Stimulated activated CD4-positive, alpha-beta T cell treated with anti-CD3 and anti-CD28 coated beads, TNF-alpha, amount 100 ng/mL, for 24 hours (primary cell): ENCODE measurements at places on chromosomes 2 and 18.

DNA sequence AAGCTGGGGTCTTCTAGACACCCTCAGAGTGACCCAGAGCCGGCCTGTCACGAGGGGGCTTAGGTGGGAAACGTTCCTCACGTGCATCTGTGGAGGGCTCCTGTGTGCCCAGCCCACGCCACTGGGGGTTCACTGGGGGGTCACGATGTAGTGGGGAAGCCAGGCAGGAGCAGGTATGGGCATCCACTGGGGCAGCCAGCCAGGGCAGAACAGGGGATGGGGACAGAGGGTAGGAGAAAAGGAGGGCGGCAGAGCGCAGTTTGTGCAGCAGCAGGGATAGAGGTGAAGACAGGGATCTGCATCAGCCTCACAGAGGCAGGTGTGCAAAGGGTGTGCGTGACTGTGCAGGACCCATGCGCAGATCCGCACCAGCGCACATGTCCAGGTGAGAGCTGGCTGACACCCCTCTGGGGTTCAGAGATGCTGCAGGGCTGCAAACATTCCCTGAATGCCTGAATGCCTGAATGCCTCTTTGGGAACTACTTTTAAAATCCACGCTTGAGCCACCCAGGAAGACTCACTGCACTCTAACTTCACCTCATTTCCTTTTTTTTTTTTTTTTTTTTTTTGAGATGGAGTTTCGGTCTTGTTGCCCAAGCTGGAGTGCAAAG is 10.0 kb downstream of the PNKD start:
- no peak for DNase-seq

- DNase-seq = no peak
These were observed at the start of gene GATA6 for GRCh38 chr18:22169011-22169888. TSS of gene GATA6 (plus strand) at chr18:22169589. CDS start at chr18:22171145, 1,556 bp downstream.

DNA sequence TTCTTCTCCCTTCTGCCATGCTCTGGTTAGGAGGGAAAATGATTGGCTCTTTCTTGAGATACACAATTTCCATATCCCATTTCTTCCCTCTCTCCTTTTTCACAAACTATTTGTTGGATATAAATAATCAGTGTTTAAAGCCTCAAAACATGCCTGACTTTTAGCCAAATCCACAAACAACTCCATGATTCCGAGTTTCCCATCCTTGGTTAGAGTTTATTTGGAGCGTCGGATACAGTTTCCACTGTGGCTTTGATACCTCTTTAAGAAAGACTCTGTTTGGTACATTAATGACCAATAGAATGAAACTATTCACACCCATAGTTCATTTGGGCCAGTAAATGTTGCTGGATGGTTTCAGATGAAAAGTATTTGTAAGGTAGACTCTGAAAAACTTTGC is 5.9 kb upstream of the FHL2 start:
- no peak for DNase-seq

- no peak for DNase-seq
These were observed 40.9 kb downstream of the SLC4A3 start for GRCh38 chr2:219668316-219668715.

- DNase-seq = no peak
These were observed 208.0 kb downstream of the LOXHD1 start for GRCh38 chr18:46449033-46449432.

DNA sequence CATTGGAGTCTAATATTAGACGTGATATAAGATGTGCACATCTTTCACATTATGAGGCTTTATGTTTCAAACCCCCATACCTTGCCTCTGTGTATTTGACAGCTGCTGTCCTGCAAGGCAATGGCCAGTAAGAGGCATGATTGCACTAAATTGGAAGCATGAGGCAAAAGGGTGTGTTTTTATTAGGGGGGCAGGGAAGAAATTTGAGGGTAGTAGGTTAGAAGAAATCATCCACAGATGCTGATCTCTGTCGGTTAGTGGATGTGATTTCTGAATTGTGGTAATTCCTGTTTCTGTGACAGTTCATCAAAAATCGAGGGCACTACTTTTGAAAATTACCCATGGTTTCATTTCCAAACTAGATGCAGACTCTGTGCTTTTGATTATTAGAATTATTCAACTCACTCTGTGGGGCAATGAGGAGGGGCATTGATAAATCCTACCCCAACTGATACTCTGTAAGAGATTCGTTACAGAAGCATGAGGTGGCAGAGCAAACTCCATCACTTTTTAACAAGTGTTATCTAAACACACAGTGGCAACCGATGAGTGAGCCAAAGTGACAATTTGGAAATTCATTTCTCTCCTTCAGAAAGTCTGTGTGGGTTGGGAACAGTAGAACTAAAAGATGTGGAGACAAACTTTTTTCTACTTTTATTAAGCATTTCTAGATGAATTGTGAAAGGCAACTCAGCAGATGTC is 453.0 kb downstream of the ARHGAP15 start:
- DNase-seq = no peak

DNA sequence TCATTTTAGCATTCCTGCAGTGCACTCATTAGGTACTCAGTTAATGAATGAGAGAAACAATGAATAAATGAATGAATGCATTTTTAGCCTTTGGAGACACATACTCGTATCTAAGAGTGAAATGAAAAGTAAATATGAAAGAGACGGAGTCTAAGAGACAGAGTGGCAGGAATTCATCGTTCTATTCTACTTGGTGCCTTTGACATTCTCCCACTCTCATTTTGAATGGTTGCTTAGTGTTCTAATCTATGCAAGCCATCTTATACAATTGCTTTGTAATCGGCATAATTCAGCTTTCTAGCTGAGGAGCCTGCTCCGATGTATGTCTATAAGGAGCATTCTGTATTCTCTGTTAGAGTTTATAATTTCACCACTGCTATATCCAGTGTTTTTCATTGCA is 554.9 kb downstream of the PLCL1 start:
- no peak for DNase-seq

- no peak for DNase-seq
These were observed 191.2 kb upstream of the SESTD1 start for GRCh38 chr2:179455824-179456223.

DNA sequence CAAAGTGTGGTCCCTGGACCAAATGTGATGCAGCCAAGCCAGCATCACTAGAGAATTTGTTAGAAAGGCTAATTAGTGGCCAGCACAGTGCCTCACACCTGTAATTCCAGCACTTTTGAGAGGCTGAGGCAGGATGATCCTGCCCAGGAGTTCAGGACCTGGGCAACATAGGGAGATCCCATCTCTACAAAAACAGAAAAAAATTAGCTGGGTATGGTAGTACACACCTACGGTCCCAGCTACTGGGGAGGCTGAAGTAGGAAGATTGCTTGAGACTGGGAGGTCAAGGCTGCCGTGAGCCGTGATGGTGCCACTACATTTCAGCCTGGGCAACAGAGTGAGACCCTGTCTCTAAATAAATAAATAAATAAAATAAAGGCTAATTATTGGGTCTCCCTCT is 69.9 kb upstream of the FZD5 start:
- no peak for DNase-seq

GRCh38 chr2:195343942-195344530 is 313.0 kb upstream of the SLC39A10 start:
- DNase-seq = no peak

DNA sequence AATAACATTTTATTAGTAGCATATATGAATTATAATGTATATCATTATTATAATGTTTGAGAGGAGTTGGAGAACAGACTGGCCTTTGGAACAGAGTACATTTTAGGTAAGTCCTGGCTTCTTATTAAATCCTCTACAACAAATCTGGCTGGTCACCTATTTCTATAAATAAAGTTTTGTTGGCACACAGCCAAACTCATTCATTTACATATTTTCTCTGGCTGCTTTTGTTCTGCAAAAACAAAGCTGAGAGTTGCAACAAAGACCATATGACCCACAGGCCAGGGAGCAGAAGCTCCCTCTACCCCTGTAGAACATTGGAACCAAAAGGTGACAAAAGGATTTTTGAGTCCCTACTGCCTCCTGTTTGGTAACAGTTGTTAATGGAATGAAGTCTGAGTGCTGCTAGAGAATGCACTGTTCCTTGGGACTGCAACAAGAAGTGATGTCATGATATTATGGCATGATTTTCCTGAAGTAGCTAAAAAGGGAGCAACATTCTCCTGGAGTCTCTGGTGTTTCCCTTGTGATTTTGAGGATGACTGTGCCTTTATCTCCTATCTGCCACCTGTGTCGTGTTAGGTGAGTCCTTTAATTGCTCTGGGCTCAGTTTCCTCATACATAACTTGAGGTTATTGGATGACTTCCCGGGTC is 22.0 kb upstream of the SP9 start:
- DNase-seq = no peak
